ENCODE measurements at places on chromosomes 16 and 17.

DNA sequence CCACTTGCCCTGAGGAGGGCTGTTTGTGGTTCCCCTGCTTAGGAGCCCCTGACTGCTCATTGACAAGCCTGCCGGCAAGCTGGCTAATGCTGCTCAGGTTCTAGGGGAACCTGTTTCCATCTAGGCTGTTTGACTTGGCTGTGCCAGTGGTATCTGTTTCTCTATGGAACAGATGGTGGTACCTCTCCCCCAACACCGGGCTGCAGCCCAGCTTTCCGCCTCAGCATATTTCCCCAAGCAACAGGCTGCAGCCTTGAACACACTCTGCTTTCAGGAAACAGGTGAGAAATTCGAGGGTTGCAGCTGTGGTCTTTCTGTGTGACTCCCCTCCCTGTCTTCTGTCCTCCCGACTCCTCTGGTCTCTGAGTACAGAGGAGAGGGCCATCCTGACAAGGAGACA, 132.3 kb downstream of the TMEM132E start:
- DNase-seq = no peak

DNA sequence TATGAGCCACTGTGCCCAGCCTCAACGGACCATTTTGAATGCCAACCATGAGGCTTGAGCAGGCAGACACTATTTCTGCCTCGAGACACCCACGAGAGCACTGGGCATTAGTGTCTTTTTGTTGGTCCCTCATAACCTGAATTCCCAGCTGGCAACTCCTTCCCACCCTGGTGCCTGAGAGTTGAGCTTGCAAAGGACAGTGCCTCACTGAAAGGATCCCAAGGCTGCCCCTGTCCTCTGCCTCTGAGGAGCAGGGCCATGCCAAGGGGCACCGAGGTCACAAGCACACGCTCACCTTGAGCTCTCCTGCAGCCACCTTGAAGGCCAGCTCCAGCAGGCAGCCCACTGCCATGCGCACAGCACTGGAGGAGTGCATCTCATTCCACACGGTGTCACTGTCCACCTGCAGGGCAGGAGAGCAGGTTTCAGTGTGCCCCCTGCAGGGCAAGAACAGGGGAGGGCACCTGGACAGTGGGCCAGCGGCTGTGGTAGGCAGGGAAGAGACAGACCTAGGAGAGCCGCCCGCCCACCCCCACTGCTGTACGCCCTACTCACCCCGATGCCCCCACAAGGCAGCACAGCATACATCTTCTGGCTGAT, 12.8 kb downstream of the G6PC3 start:
- no peak for DNase-seq

GRCh38 chr16:2186505-2186904, 9.9 kb downstream of the CASKIN1 start:
- no peak for DNase-seq

GRCh38 chr17:79581324-79581932, 29.4 kb downstream of the RBFOX3 start:
- no peak for DNase-seq

GRCh38 chr17:3796110-3796821, 4.7 kb downstream of the ITGAE start:
- DNase-seq = no peak

GRCh38 chr16:56228476-56228875, 37.2 kb downstream of the GNAO1 start:
- no peak for DNase-seq

DNA sequence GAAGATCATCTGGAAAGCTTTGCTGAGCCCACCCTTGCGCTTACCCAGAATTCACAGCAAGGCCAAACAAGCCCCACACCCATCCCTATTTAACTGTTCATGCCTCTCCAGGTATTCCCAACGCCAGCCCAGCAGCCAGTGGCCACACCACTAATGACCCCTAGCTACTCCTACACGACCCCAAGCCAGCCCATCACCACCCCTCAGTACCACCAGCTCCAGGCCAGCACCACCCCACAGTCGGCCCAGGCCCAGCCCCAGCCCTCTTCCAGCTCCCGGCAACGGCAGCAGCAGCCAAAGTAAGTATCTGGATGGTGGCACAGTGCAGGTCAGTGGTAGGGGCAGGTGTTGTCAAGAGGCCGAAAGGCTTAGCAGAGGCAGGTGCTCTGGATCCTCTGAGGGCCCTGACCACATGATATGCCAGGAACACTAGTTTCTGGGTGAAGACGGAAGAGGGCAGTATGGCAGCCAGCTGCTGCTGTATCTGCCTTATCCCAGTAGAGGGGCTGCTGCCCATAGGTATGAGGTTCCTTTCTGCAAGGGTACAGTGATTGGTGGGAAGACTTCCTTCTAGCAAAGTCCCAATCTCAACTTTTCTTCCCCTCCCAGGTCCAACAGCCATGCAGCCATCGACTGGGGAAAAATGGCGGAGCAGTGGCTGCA, 10.7 kb downstream of the PROCA1 start:
- no peak for DNase-seq

DNA sequence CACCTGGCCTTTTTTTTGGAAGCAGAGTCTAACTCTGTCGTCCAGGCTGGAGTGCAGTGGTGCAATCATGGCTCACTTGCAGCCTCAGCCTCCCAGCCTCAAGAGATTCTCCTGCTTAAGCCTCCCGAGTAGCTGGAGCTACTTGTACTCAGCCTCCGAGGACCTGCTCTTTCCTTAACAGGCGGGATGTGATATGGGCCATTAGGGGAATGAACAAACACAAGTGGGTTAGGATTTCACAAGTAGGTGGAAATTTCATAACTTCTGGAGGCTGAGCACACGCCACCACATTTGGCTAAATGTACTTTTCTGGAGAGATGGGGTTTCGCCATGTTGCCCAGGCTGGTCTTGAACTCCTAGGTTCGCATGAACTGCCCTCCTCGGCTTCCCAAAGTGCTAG, 4.1 kb downstream of the PAM16 start:
- no peak for DNase-seq

DNA sequence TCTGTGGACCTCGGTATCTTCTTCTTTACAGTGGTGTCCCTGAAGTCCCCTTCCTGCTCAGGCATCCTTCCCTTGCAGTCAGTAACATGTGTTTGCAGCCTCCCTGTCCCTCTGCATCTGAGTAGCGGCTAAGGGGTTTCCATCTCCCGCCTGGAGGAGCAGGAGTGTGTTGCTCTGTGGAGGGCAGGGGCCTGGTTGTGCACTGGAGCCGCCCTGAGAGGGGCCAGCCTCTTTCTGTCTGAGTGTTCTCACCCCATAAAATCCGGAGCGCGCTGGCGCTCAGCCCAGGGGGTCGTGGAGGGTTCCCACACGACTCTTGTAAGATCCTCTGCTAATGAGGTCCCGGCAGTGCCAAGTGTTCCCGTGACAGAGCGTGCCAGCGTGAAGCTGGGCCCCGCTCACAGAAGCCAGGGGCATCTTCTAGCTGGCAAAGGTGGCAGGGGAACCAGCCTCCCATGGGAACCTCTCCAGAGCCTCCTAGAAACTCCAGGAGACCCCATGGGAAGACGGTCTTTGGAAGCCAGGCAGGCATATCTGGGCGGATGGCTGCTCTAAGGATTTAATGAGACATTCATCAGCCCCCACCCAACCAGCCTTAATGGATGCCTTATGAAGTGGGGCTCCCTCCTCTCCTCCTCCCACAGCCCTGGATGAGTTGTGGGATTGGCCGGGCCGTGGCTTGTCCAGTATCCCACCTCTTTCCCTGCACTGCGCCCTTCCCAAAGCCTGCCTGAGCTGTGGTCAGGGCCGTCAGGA, 91.4 kb upstream of the GSE1 start:
- no peak for DNase-seq

- DNase-seq = no peak
These were observed 714 bp downstream of the ACSF3 start for GRCh38 chr16:89094252-89094879.

DNA sequence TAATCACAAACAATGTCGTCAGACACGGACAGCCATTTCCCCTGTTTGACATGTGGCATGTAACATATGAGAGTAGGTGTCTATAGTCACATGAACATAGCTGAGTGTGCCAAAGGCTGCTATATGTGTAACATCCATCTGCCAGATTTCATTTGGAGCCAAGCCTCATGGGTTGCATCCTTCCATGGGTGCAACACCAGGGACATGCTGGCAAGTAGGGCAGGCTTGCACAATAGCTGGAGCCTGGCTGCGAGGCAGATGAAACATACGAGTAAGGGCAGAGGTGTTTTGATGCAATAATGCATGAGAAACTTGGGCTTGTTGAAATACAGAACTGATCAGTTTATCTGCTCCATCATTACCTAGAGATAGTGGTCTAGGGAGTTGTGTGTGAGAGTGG, 9.0 kb upstream of the ZNF689 start:
- DNase-seq = no peak

DNA sequence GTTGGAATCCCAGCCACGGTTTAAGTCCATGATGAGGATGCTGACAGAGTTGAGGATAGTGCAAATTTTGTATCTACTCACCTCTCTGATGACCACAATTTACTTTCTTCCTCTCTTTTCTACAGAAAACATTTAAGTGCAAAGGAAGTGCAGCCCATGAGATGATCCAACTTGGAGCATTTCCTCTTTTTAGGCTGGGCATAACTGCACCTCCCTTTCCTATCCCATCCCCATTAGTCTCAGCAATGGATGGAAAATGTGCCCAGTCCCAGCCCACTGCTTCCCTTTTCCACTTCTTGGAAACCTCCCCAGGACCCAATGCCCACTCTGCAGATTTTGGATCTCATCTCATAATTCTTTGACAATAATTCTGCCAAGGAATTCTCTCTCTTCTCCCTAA, 16.6 kb upstream of the CCL8 start:
- DNase-seq = no peak

DNA sequence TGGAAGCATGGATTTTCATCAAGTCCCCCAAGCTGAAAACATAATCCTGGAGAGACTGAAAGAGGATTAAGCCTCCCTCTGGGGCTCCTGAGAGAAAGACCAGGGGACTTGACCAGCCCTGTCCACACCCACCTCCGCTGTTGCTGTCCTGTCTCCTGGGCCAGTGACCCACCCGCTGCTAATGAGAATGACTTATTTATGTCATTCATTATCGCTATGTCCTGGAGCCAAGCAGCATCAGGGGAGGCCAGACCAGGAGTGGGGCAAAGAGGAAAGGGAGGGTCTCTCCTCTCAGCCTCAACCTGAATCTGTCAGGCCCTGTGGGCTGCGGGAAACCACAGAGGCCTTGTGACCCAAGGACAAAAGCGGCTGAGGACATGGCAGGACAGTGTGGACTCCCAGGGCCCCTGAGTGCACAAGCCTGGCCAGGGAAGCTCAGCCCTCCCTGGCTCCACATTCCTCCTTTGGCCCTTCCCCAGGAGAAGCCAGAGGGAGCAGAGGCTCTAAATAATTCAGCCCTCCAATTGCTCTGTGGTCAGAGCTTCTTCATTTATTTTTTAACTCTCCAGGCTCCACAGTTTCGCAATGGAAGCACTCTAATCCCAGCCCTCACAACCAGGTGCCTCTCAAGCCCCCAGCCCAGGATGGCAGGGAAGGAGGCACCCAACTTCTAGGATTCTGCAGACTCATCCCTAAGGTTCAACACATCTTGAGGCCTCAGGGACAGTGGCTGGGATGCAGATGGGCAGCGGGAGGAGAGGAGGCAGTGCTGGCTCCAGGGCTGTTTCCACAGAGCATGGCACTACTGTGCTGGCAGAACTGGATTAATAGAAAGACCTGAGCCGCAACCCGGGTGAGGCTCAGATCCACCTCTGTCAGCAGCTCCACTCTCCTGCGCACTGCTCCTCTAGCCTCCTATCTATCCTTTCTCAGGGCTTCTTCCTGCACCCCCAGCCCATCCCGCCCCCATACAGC, 19.1 kb downstream of the CUEDC1 start:
- no peak for DNase-seq

- DNase-seq = no peak
These were observed 58.1 kb downstream of the ZFHX3 start for GRCh38 chr16:72989579-72990551.

GRCh38 chr16:48049847-48050246, 105.9 kb downstream of the ABCC12 start:
- no peak for DNase-seq

- DNase-seq = no peak
These were observed 48.9 kb upstream of the DOC2B start for GRCh38 chr17:230395-230770.

DNA sequence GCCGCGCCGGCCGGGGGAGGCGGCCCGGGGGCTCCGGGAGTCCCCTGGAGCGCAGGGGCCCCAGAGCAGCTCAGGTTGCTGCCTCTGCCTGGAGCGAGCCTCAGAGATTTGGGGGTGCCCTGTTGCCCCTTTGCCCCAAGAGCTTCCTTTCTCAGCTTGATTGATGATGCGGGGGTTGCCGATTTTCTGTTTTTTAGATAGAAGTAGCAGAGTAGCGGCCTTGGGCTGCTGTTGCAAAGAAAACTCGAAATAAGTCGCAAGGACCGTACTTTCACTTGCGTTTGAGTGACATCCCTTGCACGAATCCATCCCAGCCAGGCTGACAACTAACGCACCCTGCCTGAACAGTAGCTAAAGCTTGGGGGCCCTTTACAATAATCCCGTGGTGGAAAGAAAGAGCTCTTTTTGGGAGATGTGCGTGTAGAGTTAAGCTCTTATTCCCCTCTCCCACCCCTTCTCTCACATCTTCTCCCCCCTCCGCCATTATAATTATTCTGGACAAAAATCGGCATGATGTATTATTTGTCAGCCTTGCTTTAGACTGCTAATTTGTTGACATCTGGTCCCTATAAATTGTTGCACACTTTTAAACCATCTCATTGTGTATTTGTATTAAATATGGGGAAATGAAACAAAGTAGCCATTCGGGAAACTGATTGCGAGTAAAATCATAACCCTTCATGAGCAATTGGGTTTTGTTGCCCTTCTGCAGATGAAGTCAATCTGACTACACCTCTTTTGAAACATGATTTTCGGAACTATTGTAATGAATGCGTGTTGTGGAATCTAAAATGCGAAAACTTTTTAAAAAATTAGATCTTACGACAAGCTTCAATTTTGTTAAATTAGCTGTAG, 873 bp downstream of the USP10 start:
- peak; percentile 25 for DNase-seq

- DNase-seq = no peak
These were observed 952 bp downstream of the CD300A start for GRCh38 chr17:74467221-74467951.

GRCh38 chr17:63911657-63912100, 621 bp upstream of the CSHL1 start:
- peak; percentile 67 for DNase-seq

DNA sequence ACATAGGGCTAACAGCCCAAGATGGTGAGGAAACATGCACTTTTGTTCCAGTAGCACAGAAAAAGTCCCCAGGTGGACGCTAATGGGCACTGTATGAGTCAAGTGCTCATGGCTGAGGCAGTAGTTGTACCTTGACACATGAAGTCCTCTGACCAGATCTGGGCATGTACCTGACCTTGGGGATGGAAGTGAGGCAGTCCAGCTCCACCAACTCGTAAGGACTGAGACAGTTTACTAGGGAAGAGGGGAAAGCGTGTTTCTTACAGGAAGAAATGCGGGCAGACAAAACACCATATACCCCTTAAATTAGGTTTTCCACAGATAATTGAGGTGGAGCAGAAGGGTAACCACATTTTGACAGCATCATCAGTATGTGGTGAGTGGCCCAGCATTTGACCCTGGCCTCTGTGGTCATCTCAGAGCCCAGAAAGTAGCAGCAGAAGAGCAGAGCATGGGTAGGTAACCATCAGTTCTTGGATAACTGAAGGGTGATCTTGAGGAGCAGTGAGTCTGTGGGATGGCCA, 32.4 kb upstream of the METTL9 start:
- no peak for DNase-seq

GRCh38 chr17:17413215-17413792, 63.5 kb upstream of the MED9 start:
- no peak for DNase-seq

- no peak for DNase-seq
These were observed 9.4 kb upstream of the MAP2K3 start for GRCh38 chr17:21275047-21275578.
